ENCODE measurements at places on chromosomes 5 and 9.

- no peak overlapping the region for H3K27ac ChIP-seq
- H3K4me3 ChIP-seq, result no peak overlapping the region
- peaks cover 5% of the 10 kb centered on the region for H3K4me1 ChIP-seq
- H3K27me3 ChIP-seq, result peaks cover 31% of the 10 kb centered on the region
- DNase-seq, result no peak
- no peaks in the 10 kb centered on the region for H3K36me3 ChIP-seq
These were observed 263.3 kb downstream of the MAST4 start for GRCh38 chr5:66859526-66859925.

DNA sequence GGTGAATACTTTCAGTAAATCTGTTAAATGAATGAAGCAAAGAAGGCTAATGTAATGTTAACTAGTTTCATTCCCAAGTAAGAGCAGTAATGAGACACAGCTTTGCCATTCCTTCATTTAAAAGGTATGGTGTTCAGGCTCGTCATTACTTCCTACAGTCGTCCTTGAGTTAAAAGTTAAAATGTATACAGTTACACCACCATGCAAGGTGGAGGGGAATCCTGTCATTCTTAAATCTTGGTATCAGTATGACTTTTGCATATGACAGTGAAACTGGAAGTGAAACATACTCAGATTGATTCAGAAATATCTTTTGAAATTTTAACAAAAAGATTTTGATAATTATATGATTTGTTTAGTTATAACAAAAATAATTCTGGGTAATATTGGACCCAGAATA lies 25.9 kb downstream of the MTRR start:
- H3K27me3 ChIP-seq, result no peaks in the 10 kb centered on the region
- H3K27ac ChIP-seq, result no peak overlapping the region
- no peak overlapping the region for H3K4me3 ChIP-seq

GRCh38 chr5:73280386-73280785 lies 107.4 kb downstream of the TMEM174 start:
- no peak overlapping the region for H3K4me3 ChIP-seq
- peaks cover 73% of the 10 kb centered on the region for H3K27me3 ChIP-seq
- peaks cover 3% of the 10 kb centered on the region for H3K36me3 ChIP-seq
- no peaks in the 10 kb centered on the region for H3K4me1 ChIP-seq
- DNase-seq, result no peak

- H3K4me3 ChIP-seq, result no peak overlapping the region
- H3K36me3 ChIP-seq, result no peaks in the 10 kb centered on the region
- H3K27me3 ChIP-seq, result peaks cover 25% of the 10 kb centered on the region
- H3K4me1 ChIP-seq, result peaks cover 4% of the 10 kb centered on the region
These were observed 139.3 kb upstream of the SHB start for GRCh38 chr9:38208206-38208901.

GRCh38 chr9:10438955-10439354 lies 173.8 kb downstream of the PTPRD start:
- H3K4me1 ChIP-seq, result no peaks in the 10 kb centered on the region
- H3K36me3 ChIP-seq, result peaks cover 2% of the 10 kb centered on the region
- no peak overlapping the region for H3K4me3 ChIP-seq
- DNase-seq, result no peak
- H3K27ac ChIP-seq, result no peak overlapping the region
- no peaks in the 10 kb centered on the region for H3K27me3 ChIP-seq

DNA sequence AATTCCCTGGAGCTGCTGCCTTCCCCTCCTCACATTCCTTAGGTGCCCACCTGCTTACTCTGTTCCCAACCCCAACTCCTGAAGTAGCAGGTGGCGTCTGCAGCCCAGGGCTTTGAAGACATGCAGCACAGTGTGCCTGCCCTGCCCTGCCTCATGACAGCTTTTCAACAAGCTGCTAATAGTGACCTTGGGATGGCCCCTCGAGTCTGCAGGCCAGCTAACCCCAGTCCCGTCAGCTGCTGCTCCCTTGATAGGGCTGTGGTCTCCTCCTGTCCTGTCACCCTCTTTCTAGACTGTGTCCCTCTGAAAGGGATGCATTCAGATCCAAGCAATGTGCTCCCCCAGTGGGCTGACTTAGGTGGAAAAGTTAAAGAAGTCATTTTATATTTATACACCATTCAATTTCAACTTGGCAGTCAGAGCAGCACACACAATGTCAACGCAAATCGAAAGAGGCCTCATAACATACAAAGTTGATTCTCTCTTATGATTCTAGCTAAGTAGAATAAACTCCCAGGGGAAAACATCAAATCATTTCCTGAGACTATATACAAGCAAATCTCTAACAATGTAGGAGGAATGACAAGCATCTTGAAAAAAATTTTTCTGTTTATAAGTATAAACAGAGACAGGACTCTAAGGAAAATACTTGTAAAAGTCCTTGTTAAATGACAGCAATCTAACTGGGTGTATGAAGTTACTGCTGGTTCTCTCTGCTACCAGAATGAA lies 37.9 kb downstream of the ADRB2 start:
- DNase-seq, result no peak
- H3K4me1 ChIP-seq, result peaks cover 55% of the 10 kb centered on the region
- no peak overlapping the region for H3K27ac ChIP-seq
- peak overlapping the region; percentile 27 for H3K4me3 ChIP-seq

- no peak overlapping the region for H3K4me3 ChIP-seq
- peaks cover 30% of the 10 kb centered on the region for H3K27me3 ChIP-seq
- no peaks in the 10 kb centered on the region for H3K36me3 ChIP-seq
These were observed 27.4 kb upstream of the TXN start for GRCh38 chr9:110283751-110284150.

DNA sequence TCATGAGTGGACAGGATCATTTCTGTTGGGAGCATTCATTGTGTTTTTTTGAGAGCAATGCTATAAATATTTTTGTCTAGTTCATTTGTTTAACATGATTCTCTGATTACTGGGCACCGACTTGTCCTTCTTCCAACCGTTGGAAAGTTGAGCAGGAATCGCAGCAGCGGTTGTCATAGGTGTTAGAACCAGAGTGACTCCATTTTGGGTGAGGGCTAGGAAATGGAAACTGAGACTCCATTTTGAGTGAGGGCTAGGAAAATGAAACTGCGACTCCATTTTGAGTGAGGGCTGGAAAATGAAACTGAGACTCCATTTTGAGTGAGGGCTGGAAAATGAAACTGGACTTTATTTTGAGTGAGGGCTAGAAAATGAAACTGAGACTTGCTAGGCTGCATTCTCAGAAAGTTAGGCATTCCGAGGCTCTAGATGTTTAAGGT lies 100.6 kb downstream of the ICE1 start:
- peaks cover 7% of the 10 kb centered on the region for H3K27me3 ChIP-seq
- peaks cover 4% of the 10 kb centered on the region for H3K4me1 ChIP-seq
- H3K36me3 ChIP-seq, result no peaks in the 10 kb centered on the region
- peak overlapping the region; percentile 48 for H3K4me3 ChIP-seq
- peak; percentile 31 for DNase-seq

GRCh38 chr9:125969868-125970267 lies 222.7 kb downstream of the PBX3 start:
- no peak overlapping the region for H3K4me3 ChIP-seq
- H3K27ac ChIP-seq, result no peak overlapping the region
- no peak for DNase-seq

Data from effector memory CD8-positive, alpha-beta T cell (primary cell).